ENCODE measurements at places on chromosomes 6 and 20.

- DNase-seq = no peak
Measured at GRCh38 chr6:14767226-14767625, 478.6 kb upstream of the JARID2 start.

- DNase-seq = no peak
Measured at GRCh38 chr6:108565893-108566292, 5.2 kb downstream of the FOXO3 start.

- DNase-seq = peak; percentile 59
Measured at GRCh38 chr20:49583669-49584417, 15.9 kb upstream of the PTGIS start.

- DNase-seq = no peak
Measured at GRCh38 chr6:104322841-104323240, 536.9 kb downstream of the HACE1 start.

DNA sequence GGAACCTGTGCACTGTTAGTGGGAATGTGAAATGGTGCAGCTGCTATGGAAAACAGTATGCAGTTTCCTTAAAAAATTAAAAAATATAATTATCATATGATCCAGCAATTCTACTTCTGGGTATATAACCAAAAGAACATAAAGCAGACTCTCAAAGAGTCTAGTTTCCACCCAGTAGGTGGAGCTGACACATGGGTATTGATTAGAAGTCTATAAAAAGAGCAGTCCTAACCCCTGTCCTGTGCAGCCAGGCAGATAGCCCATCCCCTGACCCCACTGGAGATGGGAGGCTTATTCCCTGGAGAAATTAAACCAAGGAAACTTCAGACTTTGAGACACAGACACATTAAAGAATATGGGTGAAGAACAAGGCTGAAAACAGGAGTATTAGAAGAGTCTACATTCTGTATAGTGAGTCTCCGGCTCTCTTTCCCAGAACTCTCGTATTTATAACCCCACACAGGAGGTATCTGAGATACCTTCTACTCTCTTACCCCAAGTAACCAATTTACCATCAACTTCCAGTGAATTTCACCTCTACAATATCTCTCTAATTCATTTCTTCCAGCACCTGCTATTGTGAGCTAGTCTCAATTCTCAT is 92.3 kb downstream of the SEL1L2 start:
- DNase-seq = no peak

- no peak for DNase-seq
Measured at GRCh38 chr20:54199721-54200176, 8.1 kb upstream of the PFDN4 start.

Data from amniotic stem cell (primary cell).